ENCODE measurements at places on chromosomes 2 and 18.

DNA sequence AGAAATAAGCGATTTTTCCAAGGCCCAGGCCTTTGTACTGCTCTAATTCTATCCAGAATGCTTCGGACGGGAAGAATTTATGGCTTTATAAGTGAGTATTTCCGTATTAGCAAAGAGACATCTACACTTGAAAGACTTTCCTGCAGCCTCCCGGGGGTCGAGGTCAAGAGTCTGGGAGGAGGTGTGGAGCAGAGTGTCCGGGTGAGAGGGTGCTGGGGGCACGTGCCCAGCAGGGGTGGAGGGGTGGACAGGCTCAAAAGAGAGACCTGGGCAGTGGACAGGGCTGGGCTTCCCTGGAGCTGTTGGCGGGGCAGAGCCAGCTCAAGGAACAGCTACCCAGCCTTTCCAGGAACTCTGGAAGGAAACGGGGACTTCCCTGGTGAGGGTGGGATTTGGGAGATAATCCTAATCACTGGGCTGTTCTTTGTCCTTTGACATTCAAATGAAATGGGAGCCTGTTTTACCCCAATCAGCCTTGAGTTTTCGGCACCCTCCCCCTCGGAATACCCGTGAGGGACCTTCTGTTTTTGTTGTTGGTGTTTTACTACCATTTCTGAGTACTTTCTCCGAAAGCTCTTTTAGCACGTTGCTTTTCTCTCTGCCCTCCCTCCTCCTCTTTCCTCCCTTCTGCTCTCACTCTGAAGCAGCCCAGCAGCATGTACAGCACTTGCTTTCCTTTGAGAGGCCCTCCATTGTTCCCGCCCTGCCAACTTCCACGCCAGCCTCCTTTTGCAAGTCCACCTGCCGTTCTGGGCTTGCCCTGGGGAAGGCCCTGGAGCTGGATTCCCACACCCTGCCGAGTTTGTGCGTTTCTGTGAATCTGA lies 164.7 kb downstream of the AGAP1 start:
- no peak for DNase-seq

DNA sequence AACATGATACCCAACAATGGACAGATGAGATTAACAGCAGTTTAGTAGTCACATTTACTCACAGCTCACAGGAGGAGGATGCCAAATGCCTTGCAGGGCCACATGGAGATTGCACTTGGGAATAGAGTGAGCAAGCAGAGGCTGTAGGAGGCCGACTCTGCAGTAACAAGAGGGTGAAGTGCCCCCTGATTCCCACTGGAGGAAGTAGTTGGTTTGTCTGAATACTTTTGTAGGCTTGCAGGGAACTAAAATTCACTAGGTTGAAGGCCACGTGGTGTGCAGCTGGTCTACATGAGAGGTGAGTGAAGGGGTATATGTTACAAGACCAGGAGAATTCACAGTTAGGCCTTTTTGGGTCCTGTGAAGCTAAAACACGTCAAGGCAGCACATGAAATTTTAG lies 419.3 kb upstream of the TNP1 start:
- no peak for DNase-seq

DNA sequence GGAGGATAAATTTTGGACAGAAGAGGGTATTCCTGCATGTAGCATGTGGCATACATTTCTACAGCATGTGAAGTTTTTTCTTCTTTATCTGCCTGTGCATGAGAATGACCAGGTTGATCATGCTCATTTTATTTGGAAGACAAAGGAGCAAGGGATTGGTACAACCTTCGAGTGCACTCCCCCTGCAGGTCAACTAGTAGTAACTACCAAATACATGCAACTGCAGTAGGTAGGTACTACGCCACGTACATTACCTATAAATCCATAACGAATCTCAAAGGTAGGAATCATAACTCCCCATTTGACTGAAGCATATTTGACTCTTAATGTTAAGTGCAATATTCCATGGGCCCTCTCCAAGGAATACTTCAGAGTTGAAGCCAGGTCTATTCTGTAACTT lies 763.9 kb downstream of the TSN start:
- no peak for DNase-seq

DNA sequence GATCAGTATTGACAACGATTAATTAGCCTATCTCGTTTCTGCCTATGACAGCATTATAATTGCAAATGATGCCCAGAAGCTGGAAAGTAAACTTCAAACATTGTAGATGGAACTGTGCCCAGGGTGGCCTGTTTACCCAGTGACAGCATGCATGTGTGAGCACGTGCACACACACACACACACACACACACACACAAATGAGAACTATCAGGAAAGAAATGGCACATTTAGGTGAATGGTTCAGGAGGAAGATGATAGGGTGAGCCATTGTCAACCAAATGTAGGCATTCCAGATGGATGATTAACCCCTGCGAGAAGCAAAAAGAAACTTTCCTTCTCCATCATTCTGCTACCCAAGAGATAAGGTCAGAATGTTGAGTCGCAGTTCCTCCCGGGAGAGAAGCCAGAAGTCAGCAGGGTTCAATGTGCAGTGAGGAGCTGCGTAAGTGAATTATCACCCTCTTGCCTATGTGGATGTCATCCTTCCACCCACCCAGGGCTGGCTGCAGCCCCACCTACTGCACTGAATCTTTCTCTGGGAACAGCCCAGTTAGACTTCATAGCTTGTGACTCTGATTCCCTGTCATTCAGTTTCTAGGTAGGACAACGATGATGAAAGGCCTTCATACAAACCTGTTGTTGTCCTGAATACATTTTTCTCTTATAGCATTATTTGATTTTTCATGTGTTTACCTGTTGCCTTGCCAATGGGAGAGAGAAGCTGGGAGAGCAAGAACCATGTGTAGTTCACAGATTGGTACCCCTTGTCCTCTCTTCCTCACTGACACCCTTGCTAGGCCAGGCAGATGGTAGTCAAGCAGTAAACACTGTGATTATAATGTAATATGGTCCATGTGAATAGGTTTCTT lies 3.5 kb upstream of the APOB start:
- no peak for DNase-seq

GRCh38 chr2:161139098-161139987 lies 20.9 kb upstream of the TANK start:
- no peak for DNase-seq

- no peak for DNase-seq
Measured at GRCh38 chr2:179853108-179853507, 8.3 kb downstream of the ZNF385B start.

DNA sequence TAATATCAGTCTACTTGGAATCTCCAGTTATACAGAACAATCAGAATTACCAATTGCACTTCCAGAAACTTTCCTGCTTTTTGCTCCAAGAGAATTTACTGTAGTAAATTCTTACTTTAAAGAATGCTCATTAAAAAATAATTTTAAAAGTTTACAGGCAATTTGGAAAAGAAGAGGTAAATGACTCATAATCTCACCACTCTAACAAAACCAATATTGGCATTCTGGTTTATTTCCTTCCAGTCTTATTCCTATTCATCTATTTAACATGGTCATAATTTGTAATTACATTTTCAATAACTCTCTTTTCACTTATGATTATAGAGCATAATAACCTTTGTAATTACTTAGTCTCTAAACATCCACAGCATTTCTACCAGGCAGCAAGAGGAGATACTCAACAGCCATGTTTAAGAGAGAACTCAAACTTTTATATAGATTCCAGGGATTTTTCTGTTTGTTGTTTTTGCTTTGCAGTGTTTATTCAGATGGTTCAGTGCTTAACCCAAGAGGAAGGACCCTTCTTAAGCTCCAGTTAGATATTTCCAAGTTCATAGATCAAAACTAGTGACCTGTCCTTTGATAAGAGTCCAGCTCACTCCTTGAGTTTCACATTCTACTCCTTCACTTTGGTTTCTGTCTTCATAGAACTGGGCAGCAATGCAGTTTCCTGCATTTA lies 464.7 kb downstream of the TXNL1 start:
- no peak for DNase-seq

DNA sequence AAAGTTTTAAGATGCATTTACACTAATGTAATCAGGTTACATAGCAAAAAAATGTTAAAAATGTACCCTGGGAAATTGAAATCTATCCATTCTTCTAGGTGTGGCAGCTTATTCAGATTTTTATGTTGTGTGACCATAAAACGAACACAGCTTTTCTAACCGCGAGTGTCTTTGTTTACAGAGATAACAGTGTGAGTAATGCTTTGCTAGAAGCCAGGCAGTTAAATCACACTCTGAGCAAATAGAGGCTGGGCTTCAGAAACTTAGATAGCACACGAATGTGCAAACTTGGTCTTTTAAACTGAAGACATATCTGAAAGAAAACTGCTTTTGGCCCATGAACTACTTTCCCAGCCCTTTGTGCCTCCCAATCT lies 116.1 kb downstream of the SPTBN1 start:
- no peak for DNase-seq
